ENCODE measurements at places on chromosomes 16 and 17. TPM values are rescaled to one million over a fixed set of nuclear protein-coding genes. Genes with fewer than 3 reads are reported as not detected.

DNA sequence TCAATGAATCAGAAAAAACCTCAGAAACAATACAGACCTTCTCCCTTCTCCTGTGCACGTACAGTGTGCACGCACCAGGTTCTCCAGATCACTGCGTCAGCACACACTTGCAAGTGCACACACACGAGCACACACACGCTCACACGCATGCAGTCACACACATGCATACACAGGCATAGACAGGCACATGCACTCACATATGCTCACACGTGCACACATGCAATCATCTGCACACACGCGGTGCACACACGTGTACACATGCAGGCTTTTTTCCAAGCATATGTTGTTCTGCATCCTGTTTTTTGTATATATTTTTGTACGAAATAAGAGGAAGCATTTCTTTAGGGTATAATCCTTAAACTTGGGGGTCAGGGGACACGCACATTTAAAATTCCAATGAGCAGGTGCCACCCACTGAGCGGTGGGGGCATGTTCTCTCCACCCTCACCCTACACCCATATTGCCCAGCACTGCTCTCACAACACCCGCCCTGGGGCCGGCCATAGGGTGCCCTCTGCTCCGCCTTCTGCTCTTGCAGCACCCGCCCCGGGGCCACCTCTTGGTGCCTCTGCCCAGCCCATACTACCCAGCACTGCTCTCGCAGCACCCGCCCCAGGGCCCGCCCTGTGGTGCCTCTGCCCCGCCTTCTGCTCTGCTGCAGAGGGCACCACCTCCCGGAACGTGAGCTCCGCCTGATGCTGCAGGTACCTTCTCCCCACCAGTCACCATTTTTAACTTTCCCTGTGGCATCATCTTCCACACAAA is 20.9 kb downstream of the KLHDC4 start:
- no peak overlapping the region for H3K27ac ChIP-seq
- peaks cover 4% of the 10 kb centered on the region for H3K4me1 ChIP-seq
- no peak for DNase-seq
- no peak overlapping the region for H3K4me3 ChIP-seq
- no peaks in the 10 kb centered on the region for H3K27me3 ChIP-seq

- H3K27ac ChIP-seq: no peak overlapping the region
- no peaks in the 10 kb centered on the region for H3K27me3 ChIP-seq
- H3K4me1 ChIP-seq: no peaks in the 10 kb centered on the region
- DNase-seq: no peak
- H3K4me3 ChIP-seq: no peak overlapping the region
- peaks cover 53% of the 10 kb centered on the region for H3K36me3 ChIP-seq
Observed at GRCh38 chr16:27495191-27495590, 54.5 kb downstream of the GTF3C1 start.

GRCh38 chr16:53031323-53031942 is 21.3 kb downstream of the CHD9NB start:
- peaks cover 6% of the 10 kb centered on the region for H3K27me3 ChIP-seq
- no peaks in the 10 kb centered on the region for H3K36me3 ChIP-seq
- no peak for DNase-seq
- H3K27ac ChIP-seq: no peak overlapping the region
- no peak overlapping the region for H3K4me3 ChIP-seq

KRT24 gene
- total RNA-seq: not detected
